ENCODE measurements at places on chromosomes 2 and 18. TPM values are rescaled to one million over a fixed set of nuclear protein-coding genes. Genes with fewer than 3 reads are reported as not detected.

DNA sequence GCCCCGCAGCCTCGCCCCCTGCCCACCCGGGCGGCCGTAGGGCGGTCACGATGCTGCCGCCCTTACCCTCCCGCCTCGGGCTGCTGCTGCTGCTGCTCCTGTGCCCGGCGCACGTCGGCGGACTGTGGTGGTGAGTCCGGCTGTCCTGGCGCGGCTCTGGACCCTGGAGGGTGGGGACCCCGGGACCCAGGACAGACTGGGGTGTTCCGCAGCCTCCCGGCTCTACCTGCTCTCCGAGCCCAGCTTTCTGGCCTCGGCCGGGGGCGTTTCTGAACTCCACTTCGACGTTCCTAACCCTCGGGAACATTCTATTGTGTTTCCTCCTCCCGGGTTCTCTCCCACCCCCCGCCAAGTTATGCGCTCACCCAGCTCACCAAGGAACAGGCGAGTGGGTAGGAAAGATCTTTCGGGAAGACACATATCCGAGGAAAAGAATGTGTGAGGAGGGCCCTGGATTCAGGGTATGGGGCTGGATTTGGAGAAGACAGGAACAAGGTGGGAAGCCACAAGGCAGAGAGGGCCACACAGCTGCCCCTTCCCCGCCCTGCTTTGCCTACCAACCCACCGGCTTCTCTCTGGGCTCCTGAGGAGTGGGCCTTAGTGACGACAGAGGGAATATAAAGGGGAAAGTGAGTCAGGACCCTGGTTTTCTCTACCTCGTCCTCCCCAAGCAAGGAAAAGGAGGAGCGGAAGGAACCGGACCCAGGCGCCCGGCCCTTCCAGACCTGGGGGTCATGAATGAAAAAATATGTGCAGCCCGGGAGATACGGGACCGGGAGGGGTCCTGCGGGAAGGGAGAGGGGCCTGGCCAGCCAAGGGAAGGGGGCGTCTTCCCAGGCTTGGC is 605 bp downstream of the WNT6 start:
- no peak for DNase-seq

DNA sequence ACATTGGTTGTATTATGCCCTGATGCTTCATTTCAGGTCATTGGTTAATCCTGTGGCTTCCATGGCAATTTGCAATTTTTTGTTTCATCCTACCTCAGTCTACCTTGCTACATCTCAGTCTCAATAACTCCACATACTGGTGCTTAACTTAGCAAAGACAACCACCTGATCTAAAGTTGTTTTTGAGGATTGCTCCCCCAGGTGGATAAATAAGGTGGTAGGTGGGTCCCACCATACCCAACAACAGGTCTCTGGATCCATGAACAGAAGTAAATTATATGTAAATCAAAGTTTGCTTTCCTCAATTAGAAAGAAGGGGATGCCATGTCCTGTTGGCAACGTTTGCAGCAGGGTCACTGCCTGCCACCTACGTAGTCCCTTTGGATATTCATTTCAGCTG is 7.0 kb downstream of the XIRP2 start:
- no peak for DNase-seq

Gene IL1RN
- total RNA-seq: 1.1 TPM

GRCh38 chr2:16707014-16707623 is 41.5 kb upstream of the CYRIA start:
- DNase-seq: no peak

Gene SLC14A1
- total RNA-seq: 5.6 TPM

DNA sequence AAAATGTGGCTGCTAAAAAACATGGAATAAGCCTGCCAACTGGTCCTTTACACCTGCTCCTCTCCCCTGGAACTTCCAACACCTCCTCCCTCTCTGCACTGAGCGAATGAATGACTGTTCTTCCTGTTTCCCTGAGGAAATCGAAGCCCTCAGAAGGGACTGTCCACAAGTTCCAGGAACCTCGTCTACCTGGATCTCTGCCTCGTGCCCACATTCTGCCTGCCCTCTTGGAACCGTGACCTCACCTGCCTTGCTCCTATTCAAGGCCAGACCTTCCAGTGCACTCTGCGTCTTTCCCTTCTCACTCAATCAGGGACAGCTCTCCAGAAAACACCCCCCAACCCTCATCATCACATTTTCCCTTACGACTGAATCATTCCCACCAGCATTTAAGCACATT is 4.4 kb upstream of the CAB39 start:
- no peak for DNase-seq

DNA sequence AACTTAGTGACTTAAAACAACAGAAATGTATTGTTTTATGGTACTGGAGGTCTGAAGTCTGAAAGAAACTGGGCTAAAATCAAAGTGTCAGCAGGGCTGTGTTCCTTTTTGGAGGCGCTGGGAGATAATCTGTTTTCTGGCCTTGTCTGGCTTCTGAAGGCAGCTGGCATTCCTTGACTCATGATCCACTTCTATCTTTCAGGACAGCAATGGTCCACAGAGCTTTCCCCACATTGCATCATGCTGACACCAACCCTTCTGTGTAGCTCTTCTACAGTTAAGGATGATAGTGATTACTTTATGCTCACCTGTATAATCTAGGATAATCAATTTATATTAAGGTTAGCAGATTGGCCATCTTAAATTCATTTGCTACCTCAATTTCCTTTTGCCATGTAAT is 392.1 kb downstream of the TDRD15 start:
- DNase-seq: no peak

Gene EPB41L3
- 28.0 TPM for total RNA-seq

Gene TCF4
- 105 TPM for total RNA-seq

Data from fibroblast of the aortic adventitia (primary cell).